Hepatocyte (in vitro differentiated cells): ENCODE measurements at places on chromosomes 7 and 10. TPM values are rescaled to one million over a fixed set of nuclear protein-coding genes. Genes with fewer than 3 reads are reported as not detected.

DNA sequence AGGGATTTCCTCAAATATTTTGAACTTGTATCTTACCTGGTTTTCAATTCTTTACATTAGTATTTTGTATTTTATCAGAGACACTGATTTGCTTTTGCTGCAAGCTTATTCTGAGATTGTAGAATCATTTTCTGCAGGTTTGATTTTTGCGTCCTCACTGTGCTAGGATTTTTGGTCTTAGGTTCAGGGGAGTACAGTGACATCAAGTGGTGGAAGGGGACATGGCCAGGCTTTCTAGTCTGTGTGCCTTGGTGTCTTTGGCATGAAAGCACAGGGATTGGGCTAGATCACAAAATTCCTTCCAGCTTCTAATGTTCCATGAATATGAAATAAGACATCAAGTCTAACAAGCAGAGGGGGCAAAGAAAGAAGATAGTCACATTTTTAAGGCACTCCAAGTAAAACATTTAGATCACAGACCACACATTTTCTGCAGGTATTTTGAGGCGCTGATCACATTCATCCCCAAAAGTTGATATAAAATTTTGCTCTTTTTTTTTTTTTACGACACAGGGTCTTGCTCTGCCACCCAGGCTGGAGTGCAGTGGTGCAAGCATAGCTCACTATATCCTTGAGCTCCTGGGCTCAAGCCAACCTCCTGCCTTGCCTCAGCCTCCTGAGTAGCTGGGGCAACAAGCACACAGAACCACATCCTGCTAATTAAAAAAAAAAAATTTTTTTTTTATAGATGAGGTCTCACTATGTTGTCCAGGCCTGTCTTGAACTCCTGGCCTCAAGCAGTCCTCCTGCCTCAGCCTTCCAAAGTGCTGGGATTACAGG, 124.4 kb downstream of the PON1 start:
- peak; percentile 71 for DNase-seq

The CHAT gene
- 0.27 TPM in 1 of 2 replicates, not detected in the other for total RNA-seq

The PRLHR gene
- not detected in 2 replicates for total RNA-seq

The HOXA2 gene
- 0.36 TPM in 1 of 2 replicates, not detected in the other for total RNA-seq

- peak; percentile 51 for DNase-seq
These were observed 19.4 kb downstream of the ITGB1 start for GRCh38 chr10:32938554-32939061.

DNA sequence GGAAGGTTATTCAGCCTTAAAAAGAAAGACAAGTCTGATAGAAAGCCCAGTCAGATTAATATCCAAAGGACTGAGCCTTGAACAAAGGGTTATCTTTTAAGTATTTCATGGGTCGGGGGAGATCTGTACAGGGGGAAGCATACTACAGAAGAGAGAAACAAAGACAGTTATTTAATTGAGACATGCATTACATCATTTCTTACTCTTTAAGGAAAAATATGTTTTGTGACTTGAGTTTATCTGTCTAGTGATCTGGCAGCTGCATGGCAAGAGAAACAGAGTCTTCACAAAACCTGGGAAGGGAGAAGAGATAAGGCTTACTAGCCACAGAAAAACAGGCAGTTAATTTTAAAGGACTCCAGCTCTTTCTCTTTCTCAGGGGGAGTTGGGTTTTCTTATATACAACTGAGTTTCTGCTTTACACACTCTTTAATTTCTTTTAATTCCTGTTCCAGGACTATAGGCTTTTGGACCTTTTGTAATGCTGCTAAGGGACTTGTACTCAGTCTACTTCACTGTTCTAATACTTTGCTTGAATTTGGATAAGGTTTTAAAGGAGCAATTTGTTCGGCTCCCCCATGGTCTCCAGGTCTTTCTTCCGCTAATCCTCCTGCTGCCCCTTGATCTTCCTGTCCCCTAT, 20.9 kb upstream of the CYP3A43 start:
- no peak for DNase-seq

- no peak for DNase-seq
These were observed 55.4 kb upstream of the IGFBP3 start for GRCh38 chr7:45976485-45976856.

The GNG11 gene
- total RNA-seq: 10.0 and 11.2 TPM in 2 replicates

DNA sequence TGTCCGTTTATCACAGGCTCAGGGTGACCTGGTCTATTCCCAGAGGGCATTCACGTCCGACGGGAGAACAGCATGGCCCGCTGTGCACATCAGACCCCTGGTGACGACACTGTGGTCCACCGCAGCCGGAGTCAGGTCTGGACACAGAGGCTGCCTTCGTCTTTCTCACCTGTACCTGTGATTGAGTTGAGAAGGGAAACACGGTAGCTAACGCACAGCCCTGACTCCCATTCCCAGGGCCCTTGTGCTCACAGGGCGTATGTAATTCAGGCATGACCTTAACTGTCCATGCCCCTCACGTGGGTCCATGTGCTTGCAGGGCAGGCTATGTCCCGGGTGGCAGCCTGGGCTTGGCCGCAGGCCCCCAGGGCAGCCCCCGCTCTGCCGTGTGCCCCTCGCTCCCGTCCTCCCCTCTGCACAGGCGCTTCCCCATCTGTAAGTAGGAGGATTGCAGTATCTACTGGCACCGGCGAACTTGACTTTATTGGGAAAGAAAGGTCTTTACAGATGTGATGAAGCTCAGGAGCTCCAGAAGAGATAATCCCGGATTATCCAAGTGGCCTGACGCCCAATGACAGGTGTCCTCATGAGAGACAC, 221.3 kb upstream of the TCERG1L start:
- DNase-seq: no peak

The SFTPA1 gene
- total RNA-seq: not detected in 2 replicates

GRCh38 chr7:78406531-78406930, 608.0 kb downstream of the PHTF2 start:
- no peak for DNase-seq
